ENCODE measurements at places on chromosomes 5 and 9. TPM values are rescaled to one million over a fixed set of nuclear protein-coding genes. Genes with fewer than 3 reads are reported as not detected.

Gene MARVELD2
- total RNA-seq, result 0.30 TPM

Gene SPATA31D4
- not detected for total RNA-seq

Gene INSL6
- total RNA-seq, result not detected

Gene C9orf57
- not detected for total RNA-seq

Gene SAXO1
- not detected for total RNA-seq

Gene SLC27A6
- under 0.01 TPM for total RNA-seq

Gene DOK3
- total RNA-seq, result 8.4 TPM

Gene SLC22A4
- 4.8 TPM for total RNA-seq

Gene CCL27
- 0.59 TPM for total RNA-seq

Gene SPINK7
- not detected for total RNA-seq

Gene ANXA1
- total RNA-seq, result 678 TPM

Gene IL13
- not detected for total RNA-seq

Gene NMUR2
- not detected for total RNA-seq

Gene NPR3
- total RNA-seq, result 1.2 TPM

Gene TRIM7
- 0.69 TPM for total RNA-seq

Gene RGMB
- total RNA-seq, result 83.9 TPM

Gene TSSK1B
- 0.30 TPM for total RNA-seq

Data from smooth muscle cell of the umbilical artery (primary cell).